Omental fat pad (tissue), 4 donors: ENCODE measurements at places on chromosomes 2 and 18.

DNA sequence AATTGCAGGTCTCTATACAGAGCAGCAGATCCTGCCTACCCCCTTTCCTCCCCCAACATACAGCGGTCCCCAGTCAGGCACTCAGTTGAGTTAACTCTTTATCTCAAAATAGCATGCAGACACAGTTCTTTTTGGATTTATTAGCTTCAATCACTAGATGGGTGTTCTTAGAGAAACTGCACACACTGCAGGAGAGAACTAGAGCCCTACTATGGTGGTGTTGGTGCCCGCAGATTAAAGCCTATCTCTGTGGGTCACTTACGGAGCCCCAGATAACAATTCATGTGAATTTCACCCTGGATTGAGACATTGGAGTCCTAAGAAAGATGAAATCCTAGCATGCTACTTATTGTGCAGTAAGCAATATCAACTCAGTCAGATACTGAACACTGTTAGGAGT is 11.9 kb downstream of the ADD2 start:
- DNase-seq: no peak

DNA sequence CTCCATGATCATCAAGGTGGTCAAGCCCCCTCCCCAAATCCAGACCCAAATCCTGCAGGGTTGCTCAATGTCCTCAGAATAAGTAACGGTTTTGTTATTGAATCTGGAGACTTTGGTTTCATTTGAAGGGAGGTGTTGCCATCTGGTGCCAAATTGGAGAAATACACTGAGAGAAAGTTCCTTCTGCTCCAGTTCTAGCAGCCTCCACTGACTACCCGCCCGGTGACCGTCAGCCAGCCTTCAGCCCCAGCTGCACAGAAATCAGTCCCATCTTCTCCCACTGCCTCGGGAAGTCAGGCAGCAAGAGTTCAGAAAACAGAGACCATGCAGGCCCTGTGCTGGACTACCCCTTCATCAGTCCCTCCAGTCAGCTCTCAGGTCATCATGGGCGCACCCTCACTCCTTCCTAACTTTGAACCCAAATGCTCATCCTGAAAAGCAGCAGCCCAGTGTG is 38.7 kb downstream of the PKDCC start:
- DNase-seq: no peak

GRCh38 chr18:295756-296490 is 28.1 kb upstream of the THOC1 start:
- DNase-seq: no peak

- no peak for DNase-seq
These were observed 167.3 kb upstream of the SPRED2 start for GRCh38 chr2:65599693-65600092.

GRCh38 chr2:74675090-74675489 is 21.0 kb downstream of the SEMA4F start:
- DNase-seq: no peak

- DNase-seq: no peak
These were observed 123.8 kb downstream of the AKAIN1 start for GRCh38 chr18:5073026-5073944.

DNA sequence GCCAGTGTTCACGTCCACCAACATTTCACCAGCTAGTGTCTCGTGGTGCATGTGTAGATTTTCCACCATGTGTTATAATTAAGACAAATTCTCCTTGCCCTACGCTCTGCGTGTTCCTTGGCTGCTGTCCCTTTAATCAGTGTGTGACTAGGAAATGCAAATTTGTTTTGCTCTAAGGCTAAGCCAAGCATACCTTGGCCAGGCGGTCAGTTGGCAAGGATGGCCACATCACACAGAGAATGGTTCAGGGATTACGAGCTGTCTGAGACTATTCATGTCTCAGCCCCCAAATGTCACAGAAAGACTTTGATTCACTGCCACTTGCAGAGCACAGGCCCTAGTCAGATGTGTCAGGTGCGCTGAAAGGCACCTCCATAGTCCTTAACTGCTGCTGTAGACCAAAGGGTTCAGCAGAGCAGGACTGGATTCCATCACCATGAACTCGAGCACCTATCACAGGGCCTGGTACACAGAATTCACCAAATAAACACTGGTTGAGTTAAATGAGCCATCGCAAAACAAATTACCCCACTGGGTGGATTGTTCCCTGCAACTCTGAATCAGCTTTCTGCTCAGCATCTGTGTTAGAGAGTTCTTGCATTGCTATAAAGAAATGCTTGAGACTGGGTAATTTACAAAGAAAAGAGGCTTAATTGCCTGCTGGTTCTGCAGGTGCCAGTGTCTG is 128.4 kb downstream of the CABLES1 start:
- DNase-seq: no peak

DNA sequence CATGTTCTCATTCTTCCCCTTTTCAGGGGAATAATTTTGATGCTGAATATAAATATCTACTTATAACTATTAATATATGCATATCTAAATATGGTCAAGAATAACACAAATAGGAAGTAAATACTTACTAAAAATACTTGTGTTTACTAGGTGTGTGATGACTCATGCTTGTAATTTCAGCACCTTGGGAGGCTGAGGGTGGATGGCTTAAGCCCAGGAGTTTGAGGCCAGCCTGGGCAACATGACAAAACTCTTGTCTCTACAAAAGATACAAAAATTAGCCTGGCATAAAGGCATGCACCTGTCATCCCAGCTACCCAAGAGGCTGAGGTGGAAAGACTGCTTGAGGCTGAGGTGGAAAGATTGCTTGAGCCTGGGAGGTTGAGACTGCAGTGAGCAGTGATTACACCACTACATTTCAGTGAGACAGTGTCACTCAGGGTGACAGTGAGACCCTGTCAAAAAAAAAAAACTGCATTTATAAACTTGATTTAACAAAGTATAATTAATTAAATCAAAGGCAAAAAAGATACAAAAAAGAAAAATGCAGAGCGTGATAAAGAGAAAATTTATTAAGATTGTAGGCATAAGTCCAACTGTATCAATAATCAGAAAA is 703.1 kb upstream of the VRK2 start:
- no peak for DNase-seq

GRCh38 chr2:47483191-47483590 is 80.2 kb downstream of the MSH2 start:
- no peak for DNase-seq

GRCh38 chr18:1559563-1559962 is 654.9 kb downstream of the ADCYAP1 start:
- no peak for DNase-seq

- DNase-seq: no peak
These were observed 17.7 kb downstream of the FHL2 start for GRCh38 chr2:105381101-105381668.

GRCh38 chr2:27162151-27163121 is 13.6 kb downstream of the TCF23 start:
- no peak for DNase-seq

- no peak for DNase-seq
These were observed 179.1 kb downstream of the LDLRAD4 start for GRCh38 chr18:13397504-13398163.

DNA sequence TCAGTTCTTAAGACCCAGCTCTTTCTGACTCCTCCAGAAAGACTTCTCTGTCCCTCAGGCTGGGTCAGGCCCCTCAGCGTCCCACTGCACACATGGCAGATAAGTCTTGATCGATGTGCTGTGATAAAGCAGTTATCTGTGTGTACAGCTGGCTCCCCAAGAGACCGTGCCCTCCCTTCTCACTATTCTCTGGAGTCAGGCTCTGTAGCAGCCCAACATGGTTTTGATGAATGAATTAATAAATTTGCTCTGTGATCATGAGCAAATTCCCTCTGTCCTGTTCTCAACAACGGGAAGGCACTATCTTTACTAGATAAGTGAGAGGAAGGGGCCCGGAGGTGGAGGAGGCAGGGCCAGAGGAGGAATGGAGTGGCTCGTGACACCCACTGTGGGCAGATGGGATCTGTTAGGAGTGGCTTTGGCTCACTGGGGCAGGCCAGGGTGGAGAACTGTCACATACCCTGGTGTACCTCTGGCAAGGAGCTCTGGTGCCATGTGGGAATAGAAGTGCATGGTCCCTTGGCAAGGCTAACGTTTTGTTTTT is 48.3 kb downstream of the ZFP36L2 start:
- DNase-seq: no peak

GRCh38 chr18:51279367-51279984 is 82.0 kb upstream of the MEX3C start:
- no peak for DNase-seq

DNA sequence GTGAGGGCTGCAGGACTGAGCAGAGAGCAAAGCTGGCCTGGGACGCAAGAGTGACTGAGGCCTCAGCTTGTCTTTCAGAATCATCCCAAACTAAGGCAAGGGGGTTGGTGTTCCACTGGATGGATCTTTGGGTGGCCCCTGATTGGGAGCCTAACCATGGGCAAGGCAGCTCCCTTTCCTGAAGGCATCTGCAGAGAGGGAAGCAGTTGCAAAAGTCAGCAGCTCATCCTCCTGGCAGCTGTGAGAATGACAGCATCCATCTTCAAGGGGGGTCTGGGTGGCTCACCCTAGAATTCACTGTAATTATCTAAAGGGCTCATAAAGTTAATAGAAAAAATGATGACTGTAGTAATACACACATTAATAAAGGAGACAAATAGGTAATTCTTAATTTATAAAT is 46.5 kb upstream of the RAB31 start:
- no peak for DNase-seq

- no peak for DNase-seq
These were observed 284.6 kb downstream of the DPP10 start for GRCh38 chr2:114727012-114727411.

DNA sequence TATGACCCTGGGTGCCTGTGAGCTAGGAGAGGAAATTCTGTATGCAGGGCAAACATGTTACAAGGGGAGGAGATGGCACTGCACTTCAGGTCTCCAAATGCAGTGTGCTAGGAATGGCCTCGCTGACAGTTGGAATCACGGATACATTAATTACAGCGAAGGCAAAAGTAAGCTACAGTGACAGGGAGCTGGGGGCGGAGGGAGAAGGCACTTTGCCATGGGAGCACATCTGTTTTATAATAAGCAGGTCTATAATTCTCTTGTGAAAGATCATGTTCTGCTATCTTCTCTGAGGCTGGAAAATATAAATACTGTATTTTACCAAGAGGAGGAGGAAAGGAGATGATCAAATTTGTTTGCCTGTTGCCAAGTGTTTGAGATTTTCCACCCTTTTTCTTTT is 56.3 kb upstream of the FZD5 start:
- no peak for DNase-seq

- DNase-seq: no peak
These were observed 40.0 kb upstream of the GLS start for GRCh38 chr2:190840569-190841172.

GRCh38 chr2:210997373-210997772 is 441.0 kb downstream of the CPS1 start:
- no peak for DNase-seq

- no peak for DNase-seq
These were observed 166.7 kb upstream of the GLI2 start for GRCh38 chr2:120568975-120569268.

GRCh38 chr2:82819951-82820350 is 1639.1 kb downstream of the SUCLG1 start:
- DNase-seq: no peak

GRCh38 chr2:62505109-62505749 is 766 bp downstream of the TMEM17 start:
- no peak for DNase-seq

GRCh38 chr18:79790996-79791972 is 6.5 kb upstream of the KCNG2 start:
- peak; percentile 62 for DNase-seq

GRCh38 chr18:38563396-38563980 is 997.9 kb upstream of the CELF4 start:
- no peak for DNase-seq

DNA sequence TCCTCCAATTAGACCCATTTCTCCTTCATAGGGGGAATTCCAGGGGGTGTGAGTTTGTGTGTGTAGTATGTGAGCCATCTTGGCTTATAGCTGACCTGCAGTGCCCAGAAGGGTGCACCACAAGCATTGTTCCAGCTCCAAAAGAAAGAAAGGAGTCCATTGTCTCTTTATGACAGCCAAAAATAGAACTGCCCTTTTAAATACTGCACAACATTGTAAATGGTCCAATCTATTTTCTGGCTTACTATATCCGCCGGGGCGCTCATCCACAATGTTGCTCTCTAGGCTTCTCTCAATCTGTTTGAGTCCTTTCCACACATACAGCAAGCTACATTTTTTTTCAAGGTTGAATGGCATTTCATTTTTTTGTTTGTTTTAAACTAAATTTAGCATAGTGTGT is 517.5 kb downstream of the STK39 start:
- DNase-seq: no peak

DNA sequence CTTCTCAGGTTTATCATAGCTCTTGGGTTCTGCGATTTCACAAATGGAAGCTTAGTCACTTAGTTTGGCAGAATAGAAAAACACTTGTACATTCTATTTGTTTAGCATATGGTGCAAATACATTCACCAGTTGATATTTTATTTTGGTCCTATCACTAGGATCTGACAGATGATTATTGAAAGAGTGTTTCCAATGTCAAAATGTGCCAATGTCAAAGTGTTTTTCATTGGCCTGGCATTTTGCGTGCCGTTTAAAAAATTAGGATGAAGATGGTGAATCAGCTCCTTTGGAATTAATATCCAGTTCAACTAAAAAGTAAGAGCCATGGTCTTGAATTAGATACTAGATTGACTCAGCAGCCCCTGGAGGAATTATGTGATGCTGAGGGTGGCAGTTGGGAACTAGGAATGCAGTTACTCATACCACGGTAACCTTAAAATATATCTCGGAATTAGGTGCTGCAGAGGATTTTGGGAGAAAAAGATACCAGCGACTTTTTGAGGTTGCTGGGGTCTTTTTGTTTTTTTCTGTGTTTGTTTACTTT is 87.0 kb downstream of the SPHKAP start:
- DNase-seq: no peak

DNA sequence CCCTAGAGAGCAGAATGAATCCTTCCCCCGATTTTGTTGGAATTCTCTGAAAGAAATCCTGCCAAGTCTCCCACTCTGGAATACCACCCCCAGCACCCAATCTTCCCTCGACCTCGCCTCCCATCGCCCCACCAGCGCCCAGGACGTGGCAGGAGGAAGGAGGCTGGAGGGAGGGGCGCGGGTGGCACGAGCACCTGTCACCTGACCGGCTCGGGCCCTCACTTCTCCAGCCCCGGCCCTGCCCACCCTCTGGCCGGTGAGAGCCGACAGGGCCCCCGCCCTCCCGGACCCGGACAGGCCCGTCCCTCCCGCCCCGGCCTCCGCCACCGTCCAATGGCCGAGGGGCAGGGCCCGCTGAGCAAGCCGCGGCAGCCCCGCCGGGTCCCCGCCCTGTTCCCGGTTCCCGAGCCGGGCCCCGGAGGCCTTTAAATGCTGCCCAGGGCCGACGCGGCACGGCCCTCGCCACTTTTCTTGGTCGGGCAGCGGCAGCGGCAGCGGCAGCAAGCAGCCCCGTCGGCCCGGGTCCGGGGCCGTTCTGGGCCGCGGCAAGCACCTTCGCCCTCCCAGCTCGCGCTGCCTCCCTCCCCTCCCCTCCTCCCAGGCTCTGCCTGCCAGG is at the start of gene LGALSL:
Gene LGALSL (plus strand): TSS at position 393 of the 616 bp plus-strand sequence. CDS start 384 bp downstream, outside the sequence.
- DNase-seq: peak; percentile 28

GRCh38 chr2:179096090-179096489 is 46.2 kb upstream of the CCDC141 start:
- DNase-seq: no peak

- DNase-seq: no peak
These were observed 24.8 kb upstream of the RPE start for GRCh38 chr2:209977386-209978239.
